Liver (tissue), 10 donors: ENCODE measurements at places on chromosomes 4 and X. TPM values are rescaled to one million over a fixed set of nuclear protein-coding genes. Genes with fewer than 3 reads are reported as not detected.

GRCh38 chr4:24477919-24478318, 106.4 kb downstream of the DHX15 start:
- DNase-seq: no peak

GRCh38 chr4:38359113-38359512, 304.9 kb upstream of the KLF3 start:
- no peak for DNase-seq

GRCh38 chr4:124970011-124970410, 257.5 kb upstream of the ANKRD50 start:
- DNase-seq: no peak

The NUDT10 gene
- polyA plus RNA-seq: 0.95 TPM

DNA sequence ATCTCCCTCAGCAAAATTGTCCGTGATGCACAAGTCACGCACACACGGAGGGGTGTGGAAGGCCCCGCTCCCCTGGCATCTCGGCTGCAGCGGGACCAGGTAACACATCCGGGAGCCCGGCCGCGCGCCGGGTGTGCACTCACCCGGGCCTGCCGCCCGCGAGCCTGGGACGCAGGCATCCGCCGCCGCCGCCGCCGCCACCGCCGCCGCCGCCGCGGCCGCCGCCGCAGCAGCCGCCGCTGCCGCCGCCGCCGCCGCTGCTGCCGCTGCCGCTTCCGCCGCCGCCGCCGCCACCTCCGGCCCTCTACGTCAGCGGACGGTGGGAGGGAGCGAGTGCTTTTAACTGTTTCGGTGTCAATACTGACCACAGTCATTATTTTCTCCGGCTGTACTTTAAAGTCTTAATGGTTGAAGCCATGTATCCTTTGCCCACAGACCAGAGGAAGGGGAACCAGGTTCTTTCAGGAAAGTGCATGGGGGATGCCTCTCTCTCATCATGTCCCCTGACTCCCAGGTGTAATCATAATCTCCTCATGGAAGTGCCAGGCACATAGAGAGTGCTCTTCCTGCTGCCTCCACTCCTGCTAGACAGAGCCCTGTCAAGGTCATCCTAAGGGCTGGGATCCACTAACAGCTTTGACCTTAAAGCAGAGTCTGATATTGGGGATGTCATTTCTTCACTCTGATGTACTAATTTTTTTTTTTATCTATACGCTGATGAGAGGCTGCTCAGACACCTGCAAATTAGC, 38.0 kb downstream of the MAGEE2 start:
- DNase-seq: peak; percentile 37

DNA sequence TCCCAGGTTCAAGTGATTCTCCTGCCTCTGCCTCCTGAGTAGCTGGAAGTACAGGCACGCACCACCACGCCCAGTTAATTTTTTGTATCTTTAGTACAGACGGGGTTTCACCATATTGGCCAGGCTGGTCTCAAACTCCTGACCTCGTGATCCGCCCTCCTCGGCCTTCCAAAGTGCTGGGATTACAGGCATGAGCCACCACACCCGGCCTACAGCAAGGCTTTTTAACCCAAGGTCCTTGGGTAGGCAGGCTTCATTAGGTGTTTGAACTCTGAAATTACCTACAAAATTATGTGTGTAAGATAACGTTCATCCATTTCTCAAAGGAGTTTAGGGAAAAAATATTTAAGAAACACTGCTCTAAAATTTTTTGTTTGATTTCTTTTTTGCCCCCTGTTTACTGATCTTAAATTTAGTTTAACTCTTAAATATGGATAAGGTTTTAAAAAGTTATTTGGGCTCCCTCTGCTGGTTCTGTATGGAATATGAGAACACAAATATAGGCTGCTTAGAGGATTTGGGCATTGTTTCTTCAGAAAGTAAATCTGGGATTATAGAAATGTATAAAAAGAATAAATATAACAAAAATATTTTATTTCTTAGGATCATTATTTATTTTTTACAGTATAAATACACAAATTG, 92.8 kb downstream of the CBR4 start:
- no peak for DNase-seq

DNA sequence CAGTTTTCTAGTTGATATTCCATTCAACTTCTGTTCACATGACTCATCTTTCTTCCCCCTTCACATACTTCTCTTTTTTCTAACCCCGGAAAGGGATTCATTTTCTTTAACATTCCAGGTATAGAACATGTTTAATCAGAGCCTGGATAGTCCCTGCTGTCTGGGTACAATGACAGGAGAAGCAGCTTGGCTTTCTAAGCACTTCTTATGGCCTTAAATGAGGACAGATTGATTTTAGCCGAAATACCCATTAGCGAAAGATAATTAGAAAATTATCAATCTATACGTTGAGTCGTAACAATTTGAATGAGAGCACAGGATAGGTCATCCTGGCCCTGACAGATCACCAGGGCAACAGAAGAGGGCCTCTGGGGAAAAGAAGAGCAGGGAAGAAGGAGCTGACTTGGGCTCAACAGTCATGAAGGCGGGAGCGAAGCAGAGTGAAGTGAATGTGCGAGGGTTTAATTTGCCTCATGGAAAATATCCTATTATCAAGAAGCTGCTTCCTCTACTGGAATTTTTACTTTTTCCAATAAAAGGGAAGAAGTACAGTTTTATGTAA, 62.2 kb downstream of the PPP1R2C start:
- no peak for DNase-seq
